ENCODE measurements at places on chromosomes 5 and 9.

- no peak for DNase-seq
Measured at GRCh38 chr5:77029376-77029885, 773 bp upstream of the AGGF1 start.

DNA sequence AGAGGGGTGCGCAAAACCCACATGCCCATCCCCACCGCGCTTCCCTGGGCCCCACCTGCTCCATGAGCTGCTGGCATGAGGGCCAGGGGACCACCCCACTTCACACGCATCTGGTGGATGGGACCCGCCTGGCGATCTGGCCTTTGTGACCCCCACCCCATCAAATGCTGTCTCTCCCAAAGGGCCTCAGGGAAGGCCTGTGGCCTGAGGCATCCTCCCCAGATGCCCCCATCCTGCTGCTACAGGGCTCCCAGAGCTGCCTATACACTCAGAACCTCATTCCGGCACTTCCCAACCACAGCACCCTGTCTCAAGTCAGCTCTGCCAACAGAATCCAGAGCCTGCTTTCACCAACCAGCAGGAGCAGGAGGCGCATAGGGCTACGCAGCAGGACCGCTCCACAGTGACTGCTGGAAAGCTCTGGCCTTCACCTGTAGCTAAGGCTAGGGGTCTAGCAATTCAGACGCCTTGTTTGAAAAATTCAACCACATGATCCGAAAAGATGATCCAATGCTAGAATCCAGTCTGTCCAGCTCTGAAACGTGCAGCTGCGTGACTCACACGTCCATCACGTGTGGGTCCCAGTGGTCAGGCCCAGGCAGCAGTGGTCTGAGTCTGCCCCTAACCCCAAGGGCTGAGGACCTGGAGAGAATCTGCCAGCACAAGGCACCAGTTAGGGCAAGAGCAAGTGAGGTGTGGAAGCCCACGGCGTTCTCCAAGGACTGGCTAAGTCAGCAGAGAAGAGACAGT, 1.4 kb upstream of the SNAPC4 start:
- DNase-seq: no peak

DNA sequence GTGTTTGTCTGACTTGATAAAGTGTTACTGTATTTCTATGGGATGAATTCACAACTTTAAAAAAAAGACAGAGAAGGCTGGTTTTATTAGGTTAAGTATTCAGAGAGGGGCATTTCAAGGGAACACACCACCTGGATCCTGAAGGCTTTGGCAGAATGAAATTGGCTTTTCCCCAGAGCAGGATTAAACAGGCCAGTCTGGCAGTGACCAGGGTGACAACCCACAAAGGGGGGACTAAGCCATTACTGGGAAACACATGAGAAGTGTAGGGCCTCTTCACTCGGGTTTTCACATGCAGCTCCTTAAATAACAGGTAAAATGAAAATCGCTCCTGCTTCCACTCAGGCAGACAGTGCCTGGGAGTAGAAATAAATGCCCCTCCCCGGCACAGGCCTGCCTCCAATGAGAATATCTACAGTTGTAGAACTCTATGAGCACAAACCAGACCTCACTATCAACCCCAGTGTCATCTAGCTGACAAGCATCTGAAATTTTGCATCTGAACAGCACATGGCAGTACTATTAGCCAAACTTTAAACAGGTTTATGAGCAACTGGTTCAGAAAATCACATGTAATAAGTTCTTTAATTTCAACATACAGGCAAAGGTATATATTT, 85.8 kb downstream of the LHFPL2 start:
- no peak for DNase-seq

DNA sequence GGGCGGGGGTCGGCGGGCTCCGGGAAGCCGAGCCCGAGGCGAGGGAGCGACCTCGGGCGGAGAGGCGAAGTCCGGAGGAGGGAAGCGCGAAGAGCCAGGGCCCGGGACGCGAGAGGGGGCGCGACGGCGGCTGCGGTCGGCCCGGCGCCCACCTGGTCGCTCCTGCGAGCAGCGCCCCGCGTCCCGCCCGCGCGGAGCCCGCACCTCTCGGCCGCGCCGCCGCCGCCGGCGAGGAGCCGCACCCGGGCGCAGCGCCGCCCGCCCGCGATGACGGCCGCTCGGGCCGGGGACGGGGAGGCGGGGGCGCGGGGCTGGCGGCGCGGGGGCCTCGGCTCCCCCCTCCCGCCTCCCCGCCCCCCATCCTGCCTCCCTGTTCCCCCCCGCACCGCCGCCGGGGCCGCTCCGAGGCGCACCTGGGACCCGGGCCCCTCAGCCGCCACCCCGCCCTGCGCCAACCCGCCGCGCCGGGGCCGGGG, 2.6 kb downstream of the NR5A1 start:
- no peak for DNase-seq

GRCh38 chr5:125129151-125129806, 382.8 kb upstream of the ZNF608 start:
- DNase-seq: no peak

- DNase-seq: no peak
Measured at GRCh38 chr5:4145511-4145910, 549.9 kb downstream of the IRX1 start.

GRCh38 chr5:72070529-72070928, 36.7 kb upstream of the MAP1B start:
- DNase-seq: no peak

DNA sequence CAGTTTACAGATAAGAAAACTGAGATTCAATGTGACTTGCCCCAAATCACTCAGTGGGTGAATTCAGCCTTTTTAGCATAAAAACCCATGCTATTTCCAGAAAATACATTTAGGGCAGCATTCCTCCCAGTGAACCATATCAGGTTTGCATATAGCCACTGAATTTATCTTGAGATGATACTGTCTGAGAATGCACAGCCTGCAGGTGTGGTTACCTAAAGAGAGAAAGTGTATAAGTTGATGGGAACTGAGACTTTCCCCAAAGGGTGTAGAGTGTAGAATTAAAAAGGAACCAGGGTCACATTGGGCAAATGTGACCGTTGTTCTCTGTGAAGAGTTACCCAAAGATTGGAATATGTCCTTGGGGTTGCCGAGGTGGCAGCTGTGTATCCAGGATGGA, 100.0 kb upstream of the PIK3R1 start:
- no peak for DNase-seq

DNA sequence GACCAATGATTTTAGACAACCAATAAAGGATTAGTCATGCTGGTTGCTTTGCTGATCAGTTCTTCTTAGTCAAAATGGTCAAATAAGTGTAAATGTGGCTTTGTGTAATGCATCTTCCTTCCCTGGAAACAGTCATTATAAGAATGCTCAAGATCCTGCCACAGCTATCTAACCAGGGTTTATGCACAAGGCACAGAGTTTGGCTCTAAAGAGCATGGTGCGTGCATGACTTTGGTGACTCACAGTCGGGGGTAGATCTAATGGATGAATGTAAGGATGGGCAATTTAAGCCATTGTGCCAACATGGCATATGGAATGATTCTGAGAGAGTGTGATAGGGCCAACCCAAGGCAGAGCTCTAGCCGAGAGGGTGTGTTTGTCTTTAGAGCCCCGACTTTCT, 6.5 kb downstream of the LIX1 start:
- no peak for DNase-seq
